ENCODE measurements at places on chromosomes 11 and 22.

DNA sequence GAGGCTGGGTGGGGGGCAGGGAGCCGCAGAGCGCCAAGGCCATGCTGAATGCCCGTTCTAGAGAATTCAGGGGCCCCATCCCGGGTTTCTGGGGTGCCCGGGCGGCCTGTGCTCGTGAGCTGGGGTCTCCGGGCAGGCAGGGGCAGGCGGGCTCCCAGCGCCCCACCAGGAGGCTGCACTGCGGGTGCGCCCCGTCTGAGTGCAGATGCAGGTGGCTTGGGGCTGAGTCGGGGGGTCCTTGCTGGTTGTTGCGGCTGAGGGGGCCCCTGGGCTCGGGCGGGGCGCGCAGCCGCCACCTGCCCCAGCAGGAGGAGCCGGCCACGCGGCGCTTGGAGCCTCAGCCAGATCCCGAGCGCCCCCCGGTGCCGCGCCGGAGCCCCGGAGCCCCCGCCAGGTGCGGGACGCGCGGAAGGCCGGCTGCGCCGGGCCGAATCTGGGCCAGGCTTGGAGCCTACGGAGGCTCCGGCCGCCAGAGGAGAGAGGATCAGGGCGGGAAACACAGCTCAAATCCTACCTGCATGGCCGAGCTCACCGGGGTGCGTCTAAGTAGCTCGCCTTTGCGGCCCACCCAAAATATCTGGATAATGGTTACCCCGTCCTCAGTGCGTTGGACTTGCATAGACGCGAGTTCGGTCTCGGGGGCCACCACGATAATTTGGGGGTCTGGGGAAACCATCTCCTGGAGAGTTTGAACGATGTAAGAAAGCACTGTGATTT is 590 bp upstream of the IGF2 start:
- no peak for DNase-seq

GRCh38 chr11:2443881-2444820 is at the start of gene TRPM5:
TRPM5 (minus strand) TSS chr11:2444514; CDS start chr11:2423036, 21,478 bp downstream.
- DNase-seq, result no peak

DNA sequence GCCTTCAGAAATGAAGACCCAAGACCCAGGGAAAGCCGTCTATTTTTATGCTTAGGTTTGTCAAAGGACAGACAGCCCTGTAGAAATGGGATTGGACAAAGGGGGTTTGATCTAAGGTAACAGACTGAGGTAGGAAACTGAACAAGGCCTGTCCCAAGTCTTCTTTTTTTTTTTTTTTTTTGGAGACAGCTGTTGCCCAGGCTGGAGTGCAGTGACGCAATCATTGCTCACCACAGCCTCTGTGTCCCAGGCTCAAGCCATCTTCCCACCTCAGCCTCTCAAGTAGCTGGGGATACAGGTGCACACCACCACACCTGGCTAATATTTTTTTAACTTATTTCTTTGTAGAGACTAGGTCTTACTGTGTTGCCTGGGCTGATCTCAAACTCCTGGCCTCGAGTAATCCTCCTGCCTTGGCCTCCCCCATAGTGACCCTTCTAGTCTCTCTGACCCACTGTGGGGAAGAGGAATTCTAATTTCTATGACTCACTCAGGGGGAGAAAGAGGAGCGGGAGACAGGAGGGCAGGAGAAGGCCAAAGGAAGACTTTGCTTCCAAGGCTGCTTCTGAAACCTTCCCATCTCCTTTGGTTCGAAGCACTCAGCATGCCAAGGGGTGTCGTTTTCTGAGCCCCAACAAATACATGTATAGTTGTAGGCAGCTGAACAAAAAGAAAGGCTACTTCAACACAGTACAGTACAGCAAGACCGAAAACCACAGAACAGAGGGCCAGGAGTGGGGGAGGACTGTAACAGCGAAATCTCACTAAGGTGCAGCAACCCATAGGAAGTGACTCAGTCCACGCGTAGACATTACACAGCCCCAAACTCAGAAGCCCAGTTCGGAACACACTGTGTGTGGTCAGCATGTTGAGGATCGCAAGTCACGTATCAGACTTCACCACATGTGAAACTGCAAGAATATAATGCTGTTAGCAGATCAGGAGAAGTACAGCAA is 872 bp downstream of the TMA7B start:
- no peak for DNase-seq

DNA sequence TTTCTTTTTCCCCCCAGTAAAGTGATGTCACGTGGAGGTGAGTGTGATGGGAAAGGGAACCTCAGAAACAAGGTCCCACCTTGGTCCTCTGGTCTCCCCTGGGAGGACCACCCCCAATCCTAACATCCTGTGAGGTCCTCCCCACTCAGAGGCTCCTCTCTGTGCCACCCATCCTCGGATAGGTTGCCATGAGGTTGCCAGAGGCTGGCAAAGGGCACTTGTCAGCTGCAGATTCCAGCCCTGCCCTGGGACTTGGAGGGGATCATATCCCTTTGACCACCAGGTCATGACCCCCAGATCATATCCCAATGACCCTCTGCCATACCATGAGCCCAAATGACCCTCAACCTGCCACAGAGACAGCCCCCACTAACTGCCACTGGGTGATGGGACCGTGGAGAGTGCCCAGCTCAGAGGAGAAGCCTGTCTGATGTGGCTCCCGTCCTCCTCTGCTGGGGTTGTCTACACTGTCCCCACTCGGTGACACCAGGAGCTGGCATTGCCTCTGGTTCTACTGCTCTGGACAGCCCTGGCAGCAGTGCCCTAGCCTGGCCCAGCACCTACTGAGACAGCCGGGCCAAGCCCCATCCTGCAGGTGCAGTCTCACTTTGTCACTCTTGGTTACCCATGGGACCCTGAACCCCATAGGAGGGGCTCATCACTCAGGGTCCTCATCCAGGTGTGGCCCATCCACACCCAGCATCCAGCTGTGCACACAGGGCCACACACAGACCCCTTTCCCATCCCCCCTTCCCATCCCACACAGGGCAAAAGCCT is 90.2 kb upstream of the KCNQ1OT1 start:
- DNase-seq, result no peak

DNA sequence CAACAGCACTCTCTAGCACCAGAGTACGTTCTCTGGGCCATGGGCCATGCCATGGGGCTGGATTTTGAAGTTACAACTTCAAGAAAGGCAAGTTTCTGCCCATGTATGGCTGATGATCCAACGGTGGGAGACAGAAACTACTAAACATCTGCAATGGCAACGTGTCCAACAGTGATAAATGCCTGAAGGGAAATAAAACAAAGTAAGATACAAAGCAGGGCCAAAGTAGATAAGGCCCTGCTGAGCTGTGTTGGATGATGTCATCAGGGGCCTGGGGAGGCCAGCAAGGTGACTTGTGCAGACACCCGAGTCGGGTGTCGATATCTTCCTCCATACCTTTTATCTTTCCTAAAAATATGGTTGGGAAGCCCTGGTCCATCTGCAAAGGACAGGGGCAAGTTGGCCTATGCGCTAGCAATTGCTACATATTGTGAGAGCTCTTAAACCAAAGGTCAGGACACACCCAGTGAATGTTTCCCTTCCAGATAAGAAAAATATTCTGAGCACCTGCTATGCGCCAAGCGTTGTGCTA is 487.2 kb downstream of the MN1 start:
- DNase-seq, result no peak

GRCh38 chr11:124740277-124740882 is 638 bp downstream of the NRGN start:
- no peak for DNase-seq

GRCh38 chr11:73577496-73577917 is 20.4 kb downstream of the FAM168A start:
- DNase-seq, result no peak

- no peak for DNase-seq
Measured at GRCh38 chr11:67353317-67354074, at the start of gene POLD4. POLD4 (minus strand) TSS chr11:67353546; CDS start chr11:67353399, 147 bp downstream.

DNA sequence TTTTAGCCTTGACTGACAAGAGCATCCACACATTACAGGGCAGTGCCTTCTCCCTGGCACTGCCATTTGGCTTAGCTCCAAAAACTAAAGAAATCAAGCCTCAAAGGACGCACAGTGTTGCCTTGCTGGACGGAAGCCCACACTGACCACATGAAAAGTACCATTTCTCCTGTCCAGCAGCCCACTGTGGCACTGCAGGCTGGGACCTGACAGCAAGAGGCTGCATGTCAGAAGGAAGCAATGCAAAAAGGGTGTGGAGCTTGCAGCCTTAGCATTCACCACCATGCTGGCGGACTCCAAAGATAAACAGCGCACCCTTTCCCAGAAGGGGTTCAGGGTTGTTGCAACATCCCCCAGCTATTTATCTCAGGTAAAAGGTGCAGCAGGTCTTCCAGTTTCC is 109.3 kb upstream of the BMAL1 start:
- no peak for DNase-seq

Measured in epithelial cell of proximal tubule (primary cell).